ENCODE measurements at places on chromosomes 13 and 19. TPM values are rescaled to one million over a fixed set of nuclear protein-coding genes. Genes with fewer than 3 reads are reported as not detected.

WDR87 gene
- total RNA-seq, result not detected

GRCh38 chr13:56201834-56202233 is 938.9 kb upstream of the PRR20A start:
- H3K4me3 ChIP-seq, result no peak overlapping the region
- no peaks in the 10 kb centered on the region for H3K27me3 ChIP-seq
- H3K36me3 ChIP-seq, result no peaks in the 10 kb centered on the region
- H3K4me1 ChIP-seq, result no peaks in the 10 kb centered on the region
- no peak overlapping the region for H3K27ac ChIP-seq
- DNase-seq, result no peak

DNA sequence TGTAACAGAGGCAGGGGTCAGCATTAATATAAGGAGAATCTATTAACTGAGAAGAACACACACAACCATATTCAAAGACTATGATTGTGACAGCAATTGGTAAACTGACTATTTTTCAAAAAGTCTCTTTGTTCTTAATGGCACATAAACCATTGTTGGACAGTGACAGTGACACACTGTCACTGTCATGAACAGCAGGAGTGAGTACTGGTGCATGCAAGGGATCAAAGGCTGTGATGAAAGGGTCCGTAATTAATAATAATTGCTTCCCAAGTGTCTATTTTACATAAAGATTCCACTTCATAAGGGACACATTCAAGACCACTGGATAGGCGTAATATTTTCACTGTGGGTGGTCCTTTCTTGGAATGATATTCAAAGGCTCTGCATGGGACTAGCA is 50.7 kb downstream of the LHFPL6 start:
- no peak overlapping the region for H3K27ac ChIP-seq
- H3K27me3 ChIP-seq, result peaks cover 9% of the 10 kb centered on the region
- no peaks in the 10 kb centered on the region for H3K4me1 ChIP-seq
- no peak for DNase-seq
- H3K4me3 ChIP-seq, result no peak overlapping the region

GRCh38 chr13:30401347-30401746 is 20.9 kb upstream of the UBE2L5 start:
- peaks cover 2% of the 10 kb centered on the region for H3K36me3 ChIP-seq
- no peak overlapping the region for H3K27ac ChIP-seq
- DNase-seq, result no peak
- H3K27me3 ChIP-seq, result peaks cover 6% of the 10 kb centered on the region

DNA sequence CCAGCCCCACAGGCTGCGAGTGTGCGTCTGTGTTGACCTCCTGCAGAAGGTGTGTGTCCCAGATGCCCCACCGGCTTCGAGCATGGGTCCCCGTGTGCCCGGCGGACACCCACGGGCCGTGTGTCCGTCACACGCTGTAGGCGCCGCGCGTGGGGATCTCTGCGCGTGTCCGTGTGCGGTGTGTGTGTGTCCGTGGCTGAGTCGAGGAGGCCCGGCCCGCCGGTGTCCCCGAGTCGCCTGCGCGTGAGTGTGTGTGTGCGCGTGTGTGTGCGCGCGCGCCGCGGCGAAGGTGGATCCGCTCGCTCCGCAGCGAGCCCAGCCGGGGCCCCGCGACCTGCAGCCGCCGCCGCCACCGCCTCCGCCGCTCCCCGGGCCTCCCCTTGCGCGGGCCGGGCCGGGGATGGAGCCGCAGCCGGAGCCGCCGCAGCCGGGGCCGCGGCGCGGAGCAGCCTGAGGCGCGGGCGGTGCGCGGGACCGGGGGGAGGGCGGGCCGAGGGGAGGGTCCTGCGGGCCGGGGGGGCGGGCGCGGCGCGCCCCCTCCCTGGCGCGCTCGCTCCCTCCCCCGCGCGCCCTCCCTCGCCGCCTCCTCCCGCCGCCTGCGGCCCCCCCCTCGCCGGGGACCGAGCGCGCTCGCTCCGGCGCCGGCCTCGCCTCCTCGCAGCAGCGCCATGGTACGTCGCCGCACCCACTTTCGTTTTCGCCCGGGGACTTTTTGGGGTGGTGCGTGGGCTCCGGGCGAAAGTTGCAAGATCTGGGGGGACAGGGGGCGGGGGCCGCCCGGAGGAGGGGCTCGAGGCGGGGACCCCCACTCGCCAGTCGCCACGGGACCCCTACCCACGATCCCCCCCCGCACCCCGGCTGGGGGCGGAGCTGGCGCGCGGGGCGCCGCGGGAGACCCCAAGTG is 7.1 kb upstream of the NFIC start:
- DNase-seq, result peak; percentile 75
- peaks cover 23% of the 10 kb centered on the region for H3K4me1 ChIP-seq

DNA sequence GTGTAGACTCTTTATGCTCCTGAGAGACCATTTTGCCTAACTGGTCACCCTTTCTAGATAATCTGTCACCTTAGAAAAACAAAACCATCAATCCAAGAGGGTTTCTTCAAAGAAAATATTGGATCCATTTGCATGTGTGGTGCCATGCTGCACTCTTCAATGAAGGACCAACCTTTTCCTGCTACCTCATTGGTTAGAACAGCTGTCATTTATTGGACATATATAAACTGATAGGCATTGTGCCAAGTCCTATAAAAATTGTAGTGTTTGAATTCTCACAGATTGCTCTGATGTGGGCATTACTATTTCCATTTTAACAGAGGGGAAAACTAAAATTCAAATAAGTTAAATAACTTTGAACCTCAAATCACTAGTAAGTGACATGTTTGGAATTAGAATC is 333.2 kb downstream of the MYO16 start:
- no peak for DNase-seq
- no peaks in the 10 kb centered on the region for H3K4me1 ChIP-seq

DNA sequence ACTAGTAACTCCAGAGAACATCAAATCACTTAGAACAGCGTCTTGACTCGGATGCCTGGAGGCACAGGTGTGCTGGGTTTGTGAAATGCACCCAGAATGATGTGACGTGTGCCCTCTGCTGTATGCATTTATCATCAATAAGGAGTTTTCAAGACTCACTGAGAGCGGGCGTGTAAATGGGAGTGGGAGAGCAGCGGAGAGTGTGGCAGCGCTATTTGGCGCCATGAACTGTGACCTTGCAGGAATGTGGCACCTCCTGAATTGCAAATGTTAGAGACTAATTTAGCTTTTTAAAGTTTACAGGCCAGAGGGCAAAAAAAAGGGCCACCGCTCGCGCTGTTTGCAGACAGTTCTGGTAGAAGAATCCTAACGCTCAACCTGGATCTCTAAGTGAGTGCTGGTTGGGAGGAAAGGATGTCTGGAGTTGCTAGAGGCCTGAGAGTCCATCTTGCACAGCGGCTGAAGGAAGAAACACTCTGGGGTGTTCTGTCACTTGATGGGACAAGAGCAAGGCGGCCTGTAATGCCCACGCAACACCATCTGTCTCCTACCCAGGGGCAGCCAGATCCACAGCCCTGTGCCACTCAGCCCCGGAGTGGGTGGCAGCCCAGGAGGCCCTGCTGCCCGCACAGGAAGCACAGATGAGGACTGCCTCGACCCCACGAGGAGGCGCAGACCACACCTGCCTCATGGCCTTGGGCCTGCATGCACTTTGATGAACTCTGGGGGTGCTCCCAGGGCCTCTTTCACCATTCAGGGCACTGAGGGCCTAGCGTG is 19.7 kb downstream of the RANBP3 start:
- peaks cover 6% of the 10 kb centered on the region for H3K36me3 ChIP-seq
- H3K27me3 ChIP-seq, result no peaks in the 10 kb centered on the region
- H3K4me1 ChIP-seq, result peaks cover 59% of the 10 kb centered on the region
- DNase-seq, result no peak

DNA sequence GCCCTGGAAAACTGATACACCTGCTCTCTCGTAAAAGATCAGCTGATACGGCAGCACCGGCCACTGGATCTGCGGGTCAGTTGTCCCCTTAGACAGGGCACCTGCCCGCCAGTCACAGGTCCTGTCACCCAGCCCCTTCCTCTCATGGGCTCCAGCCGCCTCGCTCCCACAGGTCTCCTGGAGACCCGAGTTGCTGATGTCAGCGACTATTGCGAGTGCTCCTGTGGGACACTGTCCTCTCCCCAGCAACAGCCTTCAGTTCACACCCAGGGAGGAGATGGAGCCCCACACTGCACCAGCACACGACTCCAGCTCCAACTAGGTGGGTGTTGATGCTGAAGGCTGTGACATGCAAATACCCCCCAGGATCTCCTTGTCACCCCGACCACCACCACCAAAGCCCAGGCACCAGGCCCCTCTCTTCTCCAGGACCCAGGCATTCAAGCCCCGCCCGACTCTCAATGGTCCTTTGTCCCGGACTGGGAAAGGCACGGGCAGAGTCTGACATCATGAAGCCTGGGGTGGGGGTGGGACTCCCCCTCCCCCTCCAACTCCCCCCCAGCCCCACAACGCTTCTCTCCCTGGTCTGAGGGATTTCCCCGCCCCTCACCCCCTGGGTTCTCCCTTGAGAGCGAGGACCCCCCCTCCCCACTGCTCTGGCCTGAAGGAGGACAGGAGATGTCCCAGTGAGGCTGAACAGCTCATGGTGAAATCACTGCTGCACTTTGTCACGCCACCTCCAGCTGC is 1.4 kb upstream of the MAG start:
- no peak for DNase-seq
- no peak overlapping the region for H3K4me3 ChIP-seq
- no peaks in the 10 kb centered on the region for H3K36me3 ChIP-seq

UBE2L5 gene
- total RNA-seq, result not detected

DNA sequence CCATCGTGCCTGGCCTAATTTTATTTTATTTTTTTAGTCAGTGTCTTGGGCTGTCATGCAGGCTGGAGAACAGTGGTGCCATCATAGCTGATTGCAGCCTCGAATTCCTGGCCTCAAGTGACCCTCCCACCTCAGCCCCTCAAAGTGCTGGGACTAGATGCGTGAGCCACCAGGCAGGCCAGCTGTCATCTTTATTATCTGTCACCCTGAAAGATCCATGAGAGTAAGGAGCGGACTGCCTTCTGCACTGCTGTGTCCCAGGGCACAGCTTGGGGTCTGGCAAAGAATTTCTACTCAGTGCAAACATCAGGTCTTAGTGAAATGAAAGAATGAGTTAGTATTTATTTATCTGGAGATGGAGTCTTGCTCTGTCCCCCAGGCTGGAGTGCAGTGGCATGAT is 9.5 kb upstream of the TLE5 start:
- no peak overlapping the region for H3K4me3 ChIP-seq
- H3K4me1 ChIP-seq, result peaks cover 3% of the 10 kb centered on the region
- no peaks in the 10 kb centered on the region for H3K36me3 ChIP-seq
- H3K27ac ChIP-seq, result no peak overlapping the region
- H3K27me3 ChIP-seq, result no peaks in the 10 kb centered on the region
- no peak for DNase-seq

DNA sequence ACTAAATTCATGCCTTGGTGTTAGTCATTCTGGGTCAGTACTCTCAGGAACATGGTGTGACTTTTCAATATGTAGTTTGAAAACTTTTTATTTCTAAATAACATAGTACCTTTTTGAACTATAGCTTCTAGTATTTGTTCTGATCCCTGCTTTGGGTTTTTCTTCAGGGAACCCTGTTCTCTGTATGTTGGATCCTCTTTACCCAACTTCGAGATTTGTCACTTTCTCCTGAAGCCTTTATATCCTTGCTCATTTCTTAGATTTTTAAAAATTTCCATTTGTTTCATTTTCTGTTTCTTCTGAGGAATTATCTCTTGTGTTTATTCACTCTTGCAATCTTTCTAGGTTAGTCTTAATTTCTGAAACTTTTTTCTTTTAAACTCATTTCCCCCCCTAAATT is 12.4 kb upstream of the CHST8 start:
- no peaks in the 10 kb centered on the region for H3K4me1 ChIP-seq
- no peak overlapping the region for H3K27ac ChIP-seq
- no peak overlapping the region for H3K4me3 ChIP-seq
- H3K27me3 ChIP-seq, result peaks cover 11% of the 10 kb centered on the region
- no peaks in the 10 kb centered on the region for H3K36me3 ChIP-seq

DNA sequence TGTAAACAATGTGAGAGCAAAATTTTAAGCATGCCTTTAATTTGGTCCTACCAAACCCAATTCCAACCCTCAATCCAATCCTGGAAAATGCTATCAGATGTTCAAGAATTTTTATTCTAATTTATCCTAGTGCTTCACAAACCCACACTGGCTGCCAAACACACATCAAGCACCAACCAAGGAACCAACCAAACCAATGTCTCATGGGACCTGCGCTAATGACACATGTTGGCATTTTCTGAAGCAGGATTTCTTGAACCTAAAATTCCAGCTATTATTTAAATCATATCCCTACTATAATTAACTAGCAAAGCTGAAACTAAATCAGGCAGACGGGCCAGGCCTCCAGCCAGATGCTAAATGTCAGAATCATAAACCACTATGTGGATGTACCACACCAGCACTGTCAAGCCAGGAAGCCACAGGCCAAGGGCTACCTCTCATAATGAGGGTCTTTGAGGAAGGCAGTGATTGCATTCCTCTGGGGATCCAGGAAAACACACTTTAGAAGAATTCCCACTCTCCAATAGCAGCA is 5.8 kb downstream of the LATS2 start:
- H3K36me3 ChIP-seq, result no peaks in the 10 kb centered on the region
- H3K4me3 ChIP-seq, result no peak overlapping the region
- no peak overlapping the region for H3K27ac ChIP-seq

GRCh38 chr19:56111601-56112312 is 9.3 kb downstream of the ZNF787 start:
- H3K27me3 ChIP-seq, result no peaks in the 10 kb centered on the region
- peak overlapping the region; percentile 28 for H3K4me3 ChIP-seq
- H3K27ac ChIP-seq, result peak overlapping the region; percentile 42
- peaks cover 25% of the 10 kb centered on the region for H3K4me1 ChIP-seq

- no peaks in the 10 kb centered on the region for H3K4me1 ChIP-seq
- H3K36me3 ChIP-seq, result peaks cover 1% of the 10 kb centered on the region
- no peak overlapping the region for H3K27ac ChIP-seq
- DNase-seq, result no peak
- no peak overlapping the region for H3K4me3 ChIP-seq
- no peaks in the 10 kb centered on the region for H3K27me3 ChIP-seq
Observed at GRCh38 chr13:29510651-29511084, 84.8 kb downstream of the SLC7A1 start.

DNA sequence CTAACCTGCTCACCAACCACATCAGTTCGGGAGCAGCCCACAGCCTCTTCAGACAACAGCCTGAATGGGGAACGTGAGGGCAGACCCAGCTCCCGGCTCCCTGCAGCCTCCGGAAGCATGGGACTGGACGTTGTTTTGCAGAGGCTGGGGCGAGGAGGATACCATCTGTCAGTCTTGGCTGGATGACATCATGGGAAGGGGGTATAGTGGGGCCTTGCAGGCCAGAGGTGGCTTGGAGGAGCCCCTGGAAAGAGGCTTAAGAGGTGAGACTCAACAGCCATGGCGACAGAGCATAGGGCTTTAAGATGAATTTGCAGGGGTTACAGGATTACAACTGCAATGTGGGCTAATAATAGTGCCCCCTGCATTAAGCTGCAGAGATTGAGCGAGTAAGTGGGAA is 1.5 kb downstream of the FXYD3 start:
- H3K27ac ChIP-seq, result no peak overlapping the region
- no peak for DNase-seq
- H3K4me1 ChIP-seq, result peaks cover 5% of the 10 kb centered on the region
- no peaks in the 10 kb centered on the region for H3K36me3 ChIP-seq
- no peaks in the 10 kb centered on the region for H3K27me3 ChIP-seq

EML2 gene
- 93.1 TPM for total RNA-seq

GRCh38 chr19:15297416-15298224 is 34.7 kb downstream of the BRD4 start:
- peaks cover 60% of the 10 kb centered on the region for H3K4me1 ChIP-seq
- peaks cover 9% of the 10 kb centered on the region for H3K36me3 ChIP-seq
- no peak for DNase-seq
- H3K27ac ChIP-seq, result peak overlapping the region; percentile 86

PLPPR2 gene
- 5.5 TPM for total RNA-seq
